NCI-H526 (cell line): ENCODE measurements at places on chromosomes 2 and 18.

- DNase-seq: no peak
These were observed 22.3 kb downstream of the PXDN start for GRCh38 chr2:1721706-1722646.

GRCh38 chr2:102075479-102075878, 67.1 kb upstream of the IL1R1 start:
- no peak for DNase-seq

- no peak for DNase-seq
These were observed 54.8 kb downstream of the LRRFIP1 start for GRCh38 chr2:237682151-237682550.

- DNase-seq: no peak
These were observed 31.4 kb downstream of the NPPC start for GRCh38 chr2:231894566-231895380.

- DNase-seq: no peak
These were observed 658.3 kb upstream of the NXPH2 start for GRCh38 chr2:139438478-139438877.
